ENCODE measurements at places on chromosomes 7 and 10.

GRCh38 chr10:112848228-112848627 is 101.8 kb upstream of the TCF7L2 start:
- no peak for DNase-seq

DNA sequence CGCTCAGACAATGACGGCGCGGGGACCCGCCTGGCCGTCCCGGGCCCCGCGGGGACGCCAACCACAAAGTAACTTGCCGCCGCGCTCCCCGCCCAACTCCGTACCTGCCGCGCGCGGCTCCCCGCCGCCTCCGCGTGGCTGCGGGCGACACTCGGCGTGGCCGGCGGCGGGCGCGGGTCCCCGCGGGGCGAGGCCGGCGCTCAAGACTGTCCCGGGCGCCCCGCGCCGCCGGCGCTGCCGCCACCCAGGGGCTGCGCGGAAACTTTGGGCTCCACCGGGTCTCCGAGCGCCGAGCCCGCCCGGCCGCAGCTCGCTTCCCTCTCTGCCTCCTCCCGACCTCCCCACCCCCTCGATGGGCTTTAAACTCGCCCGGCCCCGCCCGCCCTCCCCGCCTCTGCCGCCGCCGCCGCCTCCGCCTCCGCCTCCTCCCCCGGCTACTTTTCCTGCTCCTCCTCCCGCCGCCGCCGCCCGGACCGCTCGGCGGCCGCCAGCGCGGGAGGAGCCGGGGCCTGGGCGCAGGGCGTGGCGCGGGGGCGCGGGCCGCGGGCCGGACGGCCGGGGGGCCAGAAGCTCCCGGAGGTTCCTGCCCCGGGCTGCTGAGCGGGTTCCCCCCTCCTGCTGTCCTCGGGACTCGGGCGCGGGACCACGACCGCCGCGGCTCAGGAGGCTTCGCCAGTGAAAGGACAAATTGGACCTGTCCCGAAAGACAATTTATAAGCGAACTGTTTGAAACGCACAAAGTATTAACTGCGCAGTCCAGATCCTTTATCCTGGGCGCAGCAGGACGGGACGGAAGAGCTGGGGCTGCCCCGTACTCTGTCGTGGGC is 10.6 kb upstream of the GRB10 start:
- no peak for DNase-seq

DNA sequence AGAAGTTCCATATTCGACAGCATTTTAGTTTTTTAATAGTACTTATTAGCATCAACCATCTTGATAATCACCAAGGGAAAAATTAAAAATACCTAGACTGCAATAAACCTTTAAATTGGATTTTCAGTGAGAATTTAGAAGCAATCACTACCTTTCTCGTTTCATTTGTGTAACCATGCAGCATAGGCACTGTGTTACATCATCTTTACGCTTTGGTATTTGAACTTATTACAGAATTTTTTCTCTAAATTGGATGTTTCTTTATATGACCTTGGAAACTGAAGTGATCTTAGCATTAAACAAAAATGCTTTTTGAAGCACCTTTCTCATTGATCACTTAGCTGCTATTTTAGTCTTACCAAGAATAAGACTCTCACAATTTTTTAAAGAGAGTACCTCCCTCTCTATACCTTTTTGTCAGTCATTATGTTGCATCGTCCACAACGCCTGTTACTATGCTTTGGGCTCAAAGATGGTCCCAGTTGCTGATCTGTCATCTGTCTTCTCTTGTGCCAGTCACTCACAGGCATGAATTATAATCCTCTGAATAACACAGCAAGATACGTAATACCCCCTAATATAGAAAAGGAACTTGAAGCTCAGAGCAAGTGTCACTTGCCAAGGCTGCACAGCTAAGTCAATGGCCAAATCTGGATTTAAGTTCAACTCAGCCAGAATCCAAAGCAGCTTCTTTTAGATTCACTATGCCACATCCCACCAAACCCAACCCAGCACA is 19.6 kb upstream of the ASCC1 start:
- no peak for DNase-seq

GRCh38 chr7:27953361-27953760 is 213.4 kb downstream of the TAX1BP1 start:
- DNase-seq, result no peak

GRCh38 chr7:68321076-68321639 is 1277.1 kb upstream of the AUTS2 start:
- DNase-seq, result no peak

DNA sequence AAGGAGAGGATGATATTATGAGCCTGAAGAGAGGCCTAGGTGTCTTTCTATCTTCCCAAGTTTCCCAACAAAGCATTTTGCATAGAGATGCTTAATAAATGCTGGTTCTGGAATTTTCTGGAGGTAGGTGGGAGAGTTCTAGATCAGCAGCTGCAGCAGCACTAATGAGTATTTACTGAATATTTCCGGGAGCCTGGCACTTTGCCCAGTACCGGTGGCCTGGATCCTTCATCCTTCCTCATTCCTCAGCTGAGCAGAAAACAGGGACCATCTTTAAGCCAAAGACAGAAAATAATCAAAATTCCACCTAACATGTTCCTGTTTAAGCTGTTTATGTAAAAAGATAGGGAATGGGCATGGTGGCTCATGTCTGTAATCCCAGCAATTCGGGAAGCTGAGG is 813.2 kb upstream of the AUTS2 start:
- no peak for DNase-seq

DNA sequence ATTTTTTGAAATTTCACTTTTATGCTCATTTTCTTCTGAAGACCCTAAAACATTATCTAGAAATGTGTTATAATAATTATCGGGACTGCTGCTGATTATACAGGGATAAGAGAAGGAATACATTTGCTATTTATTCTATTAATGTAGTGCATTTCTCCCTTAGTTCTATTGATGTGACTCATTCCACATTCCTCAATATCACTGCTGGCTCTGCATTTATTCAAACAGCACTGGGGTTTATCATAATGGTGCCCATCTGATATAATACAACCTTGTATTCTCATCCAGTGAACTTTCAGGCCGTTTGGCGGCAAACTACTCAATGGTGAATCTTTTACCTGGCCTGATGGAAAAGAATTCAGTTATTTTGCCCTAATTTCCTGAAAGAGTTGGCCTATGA is 7.8 kb downstream of the KCND2 start:
- DNase-seq, result no peak

DNA sequence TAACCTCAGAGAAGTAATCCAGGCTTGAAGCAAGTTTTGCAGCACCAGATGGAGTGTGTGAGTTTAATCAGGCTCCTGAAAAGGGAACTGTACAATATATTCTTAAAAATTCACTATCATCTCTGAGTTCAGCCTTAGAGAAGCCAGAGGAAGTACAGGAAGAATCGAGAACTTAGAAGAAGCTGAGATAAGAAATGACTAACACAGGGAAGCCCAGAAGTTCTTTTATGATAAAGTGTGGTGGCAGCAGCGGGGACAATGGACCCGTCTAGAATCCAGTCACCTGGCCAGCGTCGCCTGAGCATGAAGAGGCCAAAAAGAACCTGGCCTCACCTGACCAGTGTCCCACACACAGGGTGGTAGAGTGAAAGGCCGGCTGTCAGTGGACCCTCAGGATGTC is 161.0 kb downstream of the USP6NL start:
- DNase-seq, result no peak

DNA sequence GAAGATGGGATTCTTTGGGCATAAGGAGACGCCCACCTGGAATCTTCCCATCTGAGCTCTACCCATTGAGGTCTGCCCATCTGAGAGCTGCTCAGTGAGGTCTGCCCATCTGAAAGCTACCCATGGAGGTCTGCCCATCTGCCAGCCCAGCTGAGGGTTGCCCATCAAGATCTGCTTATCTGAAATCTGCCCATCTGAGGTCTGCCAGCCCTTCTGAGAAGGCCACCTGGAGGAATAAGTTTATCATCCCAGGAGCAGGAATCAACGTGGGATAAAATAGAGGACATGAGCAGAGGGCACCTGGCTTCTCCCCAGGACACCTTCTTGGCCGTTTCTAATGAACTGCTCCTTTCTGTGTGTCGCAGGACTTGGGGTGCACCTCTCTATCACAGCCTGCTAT is 35.3 kb upstream of the PDZD8 start:
- DNase-seq, result no peak

DNA sequence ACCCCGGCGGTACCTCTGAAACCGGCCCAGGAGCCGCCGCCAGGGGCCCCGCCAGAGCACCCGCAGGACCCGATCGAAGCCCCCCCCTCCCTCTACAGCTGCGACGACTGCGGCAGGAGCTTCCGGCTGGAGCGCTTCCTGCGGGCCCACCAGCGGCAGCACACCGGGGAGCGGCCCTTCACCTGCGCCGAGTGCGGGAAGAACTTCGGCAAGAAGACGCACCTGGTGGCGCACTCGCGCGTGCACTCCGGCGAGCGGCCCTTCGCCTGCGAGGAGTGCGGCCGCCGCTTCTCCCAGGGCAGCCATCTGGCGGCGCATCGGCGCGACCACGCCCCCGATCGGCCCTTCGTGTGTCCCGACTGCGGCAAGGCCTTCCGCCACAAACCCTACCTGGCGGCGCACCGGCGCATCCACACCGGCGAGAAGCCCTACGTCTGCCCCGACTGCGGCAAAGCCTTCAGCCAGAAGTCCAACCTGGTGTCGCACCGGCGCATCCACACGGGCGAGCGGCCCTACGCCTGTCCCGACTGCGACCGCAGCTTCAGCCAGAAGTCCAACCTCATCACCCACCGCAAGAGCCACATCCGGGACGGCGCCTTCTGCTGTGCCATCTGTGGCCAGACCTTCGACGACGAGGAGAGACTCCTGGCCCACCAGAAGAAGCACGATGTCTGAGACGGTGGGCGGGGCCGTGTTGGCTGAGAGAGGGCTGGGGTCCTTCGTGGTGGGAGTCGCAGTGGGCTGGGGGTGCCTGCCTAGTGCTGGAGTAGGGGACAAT is 3.8 kb downstream of the REPIN1 start:
- no peak for DNase-seq

GRCh38 chr7:128915841-128916642 is 5.5 kb upstream of the KCP start:
- no peak for DNase-seq

- no peak for DNase-seq
These were observed 597.5 kb upstream of the MKI67 start for GRCh38 chr10:128723631-128724205.

- no peak for DNase-seq
These were observed 1093.6 kb upstream of the AUTS2 start for GRCh38 chr7:68504716-68505115.

DNA sequence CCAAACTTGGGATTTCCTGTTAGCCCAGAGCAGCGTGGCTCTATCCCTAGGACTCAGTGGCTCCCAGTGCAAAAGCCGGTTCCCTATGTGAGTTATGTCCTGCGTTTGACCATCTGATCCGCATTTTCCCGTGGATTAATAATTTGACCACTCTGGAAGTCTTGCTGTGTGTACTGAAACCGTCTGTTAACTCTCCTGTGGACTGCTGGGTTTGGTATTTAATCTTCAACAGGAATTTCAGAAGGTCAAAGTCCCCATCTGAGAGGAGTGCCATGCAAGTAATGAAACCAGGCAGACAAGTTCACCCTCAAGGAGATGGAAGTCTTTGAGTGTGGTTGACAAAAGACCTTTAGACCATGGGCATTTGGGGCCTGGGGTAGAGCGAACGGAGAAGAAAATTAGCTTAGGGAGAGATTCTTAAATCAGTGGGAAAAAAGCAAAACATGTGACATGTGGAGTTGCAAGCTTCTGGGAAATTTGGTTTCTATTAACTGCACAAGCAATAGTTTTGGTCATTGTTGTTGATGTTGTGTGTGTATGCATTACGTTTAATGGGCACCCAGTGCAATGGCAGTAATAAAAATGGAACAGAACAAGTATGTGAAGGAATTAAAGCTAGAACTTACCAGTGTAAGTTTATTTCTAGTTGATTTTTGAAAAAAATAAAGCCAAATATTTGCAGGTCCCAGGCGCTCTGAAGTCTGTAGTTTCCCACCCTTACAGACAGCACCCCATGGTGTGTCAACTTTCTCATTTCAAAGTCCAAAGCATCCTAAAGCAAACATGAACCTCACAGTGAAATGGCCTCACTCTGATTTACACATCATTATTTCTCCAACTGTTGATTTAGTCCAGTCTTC is 38.2 kb downstream of the LYZL1 start:
- no peak for DNase-seq

DNA sequence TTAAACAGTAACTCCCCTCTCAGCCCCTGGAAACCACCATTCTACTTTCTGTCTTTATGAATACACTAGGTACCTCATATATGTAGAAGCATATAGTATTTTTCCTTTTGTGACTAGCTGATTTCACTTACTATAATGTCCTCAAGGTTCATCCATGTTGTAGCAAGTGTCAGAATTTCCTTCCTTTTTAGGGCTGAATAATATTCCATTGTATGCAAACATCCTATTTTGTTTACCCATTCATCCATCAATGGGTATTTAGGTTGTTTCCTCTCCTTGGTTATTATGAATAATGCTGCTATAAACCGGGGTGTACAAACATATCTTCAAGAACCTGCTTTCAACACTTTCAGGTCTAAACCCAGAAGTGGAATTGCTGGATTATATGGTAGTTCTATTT is 125.3 kb downstream of the SGMS1 start:
- no peak for DNase-seq

- DNase-seq, result no peak
These were observed 36.5 kb upstream of the EEPD1 start for GRCh38 chr7:36116347-36117202.

DNA sequence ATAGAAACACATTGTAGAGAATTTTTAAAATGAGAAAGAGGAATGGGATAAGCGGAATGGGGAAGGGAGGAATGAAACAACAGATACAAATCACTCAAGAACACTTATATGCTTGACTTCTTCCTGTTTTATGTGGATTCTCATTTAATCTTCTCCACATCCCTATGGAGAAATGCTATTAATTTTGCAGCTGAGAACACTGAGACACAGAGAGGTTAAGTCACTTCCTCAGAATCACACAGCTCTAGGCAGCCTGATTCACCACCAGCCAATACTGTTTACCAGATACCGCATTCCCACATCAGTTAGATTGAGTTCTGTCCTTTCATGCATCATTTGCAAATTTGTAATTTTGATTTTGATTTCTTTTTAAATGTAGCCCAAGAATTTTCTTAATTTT is 170.5 kb downstream of the SH2D4B start:
- DNase-seq, result no peak

DNA sequence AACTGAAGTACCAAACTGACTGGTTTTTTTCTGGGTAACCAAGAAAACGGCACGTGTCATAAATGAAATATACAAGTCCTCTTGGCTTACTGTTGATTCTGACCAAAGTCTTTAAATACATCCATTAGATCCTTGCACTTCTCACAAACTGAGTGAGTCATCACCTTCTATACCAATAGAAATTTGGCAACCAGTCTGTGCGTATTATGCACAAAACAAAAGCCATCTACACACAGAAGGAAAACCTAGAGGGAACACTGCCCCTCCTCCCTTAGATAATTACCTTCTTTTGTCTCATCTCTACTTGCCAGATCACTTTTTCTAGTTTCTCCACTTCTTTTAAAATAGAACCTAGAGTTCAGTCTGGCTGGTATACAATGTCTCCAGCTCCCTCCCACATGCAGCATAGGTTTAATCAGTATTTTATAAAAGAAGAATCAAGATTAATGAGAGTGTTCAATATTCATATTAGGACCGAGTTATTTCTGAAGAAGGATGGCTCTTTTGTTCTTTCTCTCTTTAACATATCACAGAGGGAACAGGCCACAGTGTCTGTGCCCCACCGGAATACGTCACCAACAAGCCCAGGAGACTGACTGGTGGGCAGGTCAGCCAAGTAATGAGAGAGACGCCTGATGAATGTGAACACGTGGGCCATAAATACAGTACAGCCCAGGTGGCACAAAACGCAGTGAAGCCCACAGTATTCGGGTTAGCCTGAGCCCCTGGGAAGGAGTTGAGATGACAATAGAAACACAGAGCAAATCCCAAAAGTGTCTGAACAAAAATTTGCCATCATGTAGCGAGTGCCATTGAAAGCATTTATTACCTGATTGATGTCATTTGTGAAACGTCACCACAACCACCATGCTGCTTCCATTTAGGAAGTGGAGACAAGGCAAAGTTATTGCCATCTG is 91.3 kb downstream of the KIAA1549 start:
- DNase-seq, result no peak

Measured in HTR-8/SVneo (cell line).